ENCODE measurements at places on chromosomes 4 and X. TPM values are rescaled to one million over a fixed set of nuclear protein-coding genes. Genes with fewer than 3 reads are reported as not detected.

LRP2BP gene
- 1.8 TPM for total RNA-seq

CSAG3 gene
- not detected for total RNA-seq

DNA sequence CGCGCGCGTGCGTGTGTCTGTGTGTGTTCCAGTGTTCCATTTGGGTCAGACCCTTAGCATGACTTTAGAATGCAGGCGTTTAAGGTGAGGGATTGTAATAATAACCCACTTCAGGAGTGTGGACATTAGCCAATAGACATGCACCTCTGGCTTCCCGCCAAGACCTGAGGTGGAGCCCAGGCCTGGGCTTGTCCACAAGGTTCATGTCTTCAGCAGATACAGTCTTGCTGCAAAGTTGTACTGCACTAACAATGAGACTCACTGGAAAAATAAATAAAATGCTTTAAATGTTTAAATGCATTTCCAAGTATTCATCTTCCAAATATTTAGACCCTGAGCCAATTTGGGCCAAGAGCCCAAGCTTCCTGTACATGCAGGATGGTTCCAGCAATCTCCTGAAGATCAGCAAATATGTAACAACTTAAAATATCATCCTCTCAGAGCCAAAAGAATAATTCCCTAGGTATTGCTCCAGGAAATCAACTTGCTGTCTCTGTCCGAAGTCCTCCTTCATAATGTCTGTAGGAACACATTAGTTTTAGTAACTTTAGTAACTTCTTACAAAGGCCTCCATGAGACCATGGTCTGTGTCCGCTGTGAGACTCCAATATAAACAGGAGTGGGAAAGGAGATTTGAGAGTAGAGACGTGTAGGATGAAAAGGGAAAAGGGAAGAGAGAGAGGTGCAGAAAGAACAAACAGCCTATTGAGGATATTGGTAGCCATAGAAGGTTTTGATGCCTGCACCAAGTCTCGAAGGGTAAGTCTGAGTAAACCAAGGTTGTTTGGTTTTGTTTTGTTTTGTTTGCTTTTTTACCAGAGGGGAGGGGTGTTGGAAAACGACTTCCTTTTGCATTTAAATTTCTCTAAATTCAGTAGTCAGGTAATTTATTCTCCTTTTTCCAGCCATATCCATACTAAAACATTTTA is 98.5 kb upstream of the KLF3 start:
- DNase-seq = peak; percentile 68

DNA sequence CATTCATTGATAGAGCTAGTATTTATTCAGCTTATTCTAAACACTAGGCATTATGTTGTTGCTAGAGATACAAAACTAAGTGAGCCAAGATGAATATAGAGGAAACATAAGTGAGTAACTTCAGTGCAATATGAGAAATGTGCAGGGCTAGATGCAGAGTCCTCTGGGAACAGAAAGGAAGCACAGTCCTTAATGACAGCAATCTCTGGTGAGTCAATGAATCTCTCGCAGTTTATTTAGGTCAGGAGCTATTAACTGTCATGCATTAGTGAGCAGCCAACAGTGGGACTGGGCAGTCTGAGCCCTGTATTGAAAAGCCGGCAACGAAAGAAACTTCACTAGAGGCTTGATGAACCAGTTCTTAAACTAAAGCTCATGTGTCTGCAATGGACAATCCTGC is 598.1 kb upstream of the MAGEB2 start:
- DNase-seq = peak; percentile 47

DNA sequence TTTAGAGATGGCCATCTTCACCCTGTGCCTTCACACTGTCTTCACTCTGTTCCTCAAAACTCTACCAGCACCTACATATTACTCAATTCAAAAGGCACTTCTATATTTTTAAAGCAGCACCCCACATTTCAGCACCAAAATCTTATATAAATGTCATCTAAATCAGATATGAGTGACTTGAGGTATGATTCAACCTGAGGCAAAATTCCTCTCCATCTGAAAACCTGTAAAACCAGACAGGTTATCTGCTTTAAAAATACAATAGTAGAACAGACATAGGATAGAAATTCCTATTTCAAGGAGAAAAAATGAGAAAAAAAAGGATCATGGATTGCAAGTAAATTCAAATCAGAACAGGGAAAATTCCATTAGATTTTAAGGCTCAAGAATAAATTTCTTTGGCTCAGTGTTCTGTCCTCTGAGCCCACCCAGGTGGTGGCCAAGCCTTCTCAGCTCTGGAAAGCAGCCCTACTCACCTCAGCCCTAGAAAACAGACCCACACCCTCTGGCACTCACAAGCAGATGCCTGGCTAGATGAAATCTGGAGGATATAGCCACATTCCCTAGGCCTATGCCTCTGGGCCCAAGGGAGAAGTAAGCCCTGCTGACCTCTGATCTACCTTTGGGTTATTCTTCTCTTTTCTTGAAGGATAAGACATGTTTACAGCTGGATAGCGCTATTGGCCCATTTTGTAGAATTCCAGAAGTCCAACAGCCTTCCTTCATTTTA is 240.4 kb upstream of the ZCCHC13 start:
- no peak for DNase-seq

GRCh38 chr4:137559801-137560200 is 27.5 kb upstream of the PCDH18 start:
- DNase-seq = no peak

DNA sequence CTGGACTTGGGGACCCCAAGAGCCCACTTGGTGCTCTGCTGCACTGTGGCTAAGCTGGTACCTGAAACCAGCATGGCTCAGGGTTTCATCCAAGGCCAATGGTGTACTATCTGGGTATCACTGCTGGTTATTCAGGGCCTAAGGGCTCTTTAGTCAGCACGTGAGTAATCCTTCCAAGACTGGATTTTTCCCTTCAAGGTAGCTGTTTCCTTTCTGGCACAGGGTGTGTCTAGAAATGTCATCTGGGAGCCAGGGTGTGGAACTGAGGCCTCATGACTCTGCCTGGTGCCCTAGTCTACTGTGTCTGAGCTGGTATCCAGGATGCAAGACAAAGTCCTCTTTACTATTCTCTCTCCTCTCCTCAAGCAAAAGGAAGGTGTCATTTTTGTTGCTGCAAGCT is 99.0 kb upstream of the QRFPR start:
- no peak for DNase-seq

- DNase-seq = no peak
Measured at GRCh38 chrX:15673970-15674369, 9.4 kb upstream of the CLTRN start.

- no peak for DNase-seq
Measured at GRCh38 chr4:27057053-27057452, 196.4 kb downstream of the STIM2 start.

GRCh38 chr4:140802591-140802990 is 46.4 kb upstream of the TBC1D9 start:
- DNase-seq = no peak

DNA sequence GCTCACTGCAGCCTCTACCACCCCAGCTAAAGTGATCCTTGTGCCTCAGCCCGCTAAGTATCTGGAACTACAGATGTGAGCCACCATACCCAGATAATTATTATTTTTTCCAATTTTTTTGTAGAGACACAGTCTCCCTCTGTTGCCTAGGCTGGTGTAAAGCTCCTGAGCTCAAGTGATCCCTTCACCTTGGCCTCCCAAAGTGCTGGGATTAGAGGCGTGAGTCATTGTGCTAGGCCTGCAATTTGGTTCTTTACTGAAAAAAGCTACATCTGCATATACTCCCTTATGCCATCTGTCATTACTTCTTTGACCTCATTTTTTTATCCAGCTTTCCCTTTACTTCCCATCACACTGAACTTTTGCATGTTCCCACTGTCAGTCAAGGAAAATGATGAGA is 2012.4 kb upstream of the IGFBP7 start:
- no peak for DNase-seq
